ENCODE measurements at places on chromosomes 7 and 10.

DNA sequence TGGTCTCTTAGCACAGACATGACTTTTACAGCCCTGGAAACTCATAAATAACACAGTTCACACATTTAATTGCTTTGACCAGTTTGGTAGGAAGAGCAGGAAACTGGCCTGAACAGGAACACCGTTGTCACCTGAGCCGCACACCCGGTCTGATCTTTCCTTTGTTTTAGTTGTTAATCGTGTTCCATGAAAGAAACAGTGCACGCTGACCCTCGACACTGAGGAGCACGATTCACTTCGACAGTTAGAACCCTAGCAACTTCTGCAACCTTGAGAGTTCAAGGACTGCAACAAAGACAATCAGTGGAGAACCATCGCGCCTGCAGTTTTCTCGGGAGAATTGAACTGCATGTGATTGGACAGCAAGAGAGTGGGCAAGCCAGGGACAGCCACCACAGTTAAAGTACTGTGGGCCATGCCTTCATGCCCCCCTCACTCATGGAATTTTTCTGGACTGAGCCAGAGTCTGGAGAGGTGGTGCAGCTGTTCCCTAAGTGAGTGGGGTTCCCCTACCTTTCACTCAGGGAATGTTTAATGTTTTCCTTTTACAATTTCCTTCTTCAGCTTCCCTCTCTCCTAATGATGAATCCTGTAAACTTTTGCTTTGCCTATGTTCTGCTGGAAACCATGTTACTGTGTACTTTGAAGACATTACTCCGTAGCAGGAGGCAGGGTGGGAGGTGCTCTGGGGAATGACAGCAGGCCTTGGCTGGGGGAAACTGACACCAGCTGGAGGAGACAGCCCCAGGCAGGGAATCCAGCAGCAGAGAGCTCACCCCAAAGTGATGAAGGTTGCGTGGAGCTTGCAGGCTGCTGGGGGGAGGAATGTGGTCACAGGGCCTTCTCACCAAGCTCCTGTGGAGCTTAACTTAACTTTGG, 198.7 kb downstream of the ZNF438 start:
- no peak for DNase-seq

DNA sequence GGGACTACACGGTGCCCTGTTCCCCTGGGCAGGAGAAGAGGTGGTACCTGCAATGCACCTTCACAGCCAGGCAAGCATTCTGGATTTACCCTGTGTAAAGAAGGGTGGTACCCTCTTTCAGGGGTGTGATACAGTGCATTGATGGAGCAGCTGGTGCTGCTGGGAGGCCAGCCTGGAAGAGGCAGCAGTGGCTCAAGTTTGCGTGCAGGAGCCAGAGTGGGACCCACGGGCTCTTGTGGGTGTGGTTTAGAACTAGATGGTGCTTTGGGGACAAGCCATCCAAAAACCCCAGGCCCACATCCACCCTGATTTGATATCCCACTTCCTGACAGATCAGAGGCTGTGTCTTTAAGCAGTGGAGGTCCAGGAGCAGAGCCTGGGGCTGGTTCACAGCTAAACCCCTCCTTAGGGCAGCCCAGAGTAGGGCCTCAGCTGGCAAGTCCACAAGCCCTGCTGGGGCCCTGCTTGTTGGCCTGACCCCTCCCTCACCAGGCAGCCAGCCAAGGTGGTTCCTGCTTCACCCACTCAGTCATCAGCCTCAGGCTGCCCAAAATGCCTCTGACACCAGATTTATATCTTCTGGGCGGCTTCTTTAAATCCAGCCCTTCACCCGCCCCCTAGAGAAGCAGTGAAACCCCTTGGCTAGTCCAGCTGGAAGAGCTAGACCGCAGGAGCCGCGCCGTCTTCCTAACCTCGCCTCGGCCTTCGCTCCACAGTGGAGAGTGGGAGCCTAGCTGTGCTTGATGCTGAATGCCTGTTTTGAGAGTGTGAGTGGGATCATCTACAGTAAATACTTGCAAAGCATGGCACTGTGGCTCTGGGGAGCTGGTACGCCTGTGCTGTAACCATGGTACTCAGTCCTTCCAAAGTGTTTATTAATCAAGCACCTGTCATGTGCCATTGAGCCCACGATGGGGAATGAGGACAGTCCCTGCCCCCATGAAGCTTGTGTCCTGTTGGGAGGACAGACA, 1.4 kb upstream of the ASIC3 start:
- DNase-seq = no peak

DNA sequence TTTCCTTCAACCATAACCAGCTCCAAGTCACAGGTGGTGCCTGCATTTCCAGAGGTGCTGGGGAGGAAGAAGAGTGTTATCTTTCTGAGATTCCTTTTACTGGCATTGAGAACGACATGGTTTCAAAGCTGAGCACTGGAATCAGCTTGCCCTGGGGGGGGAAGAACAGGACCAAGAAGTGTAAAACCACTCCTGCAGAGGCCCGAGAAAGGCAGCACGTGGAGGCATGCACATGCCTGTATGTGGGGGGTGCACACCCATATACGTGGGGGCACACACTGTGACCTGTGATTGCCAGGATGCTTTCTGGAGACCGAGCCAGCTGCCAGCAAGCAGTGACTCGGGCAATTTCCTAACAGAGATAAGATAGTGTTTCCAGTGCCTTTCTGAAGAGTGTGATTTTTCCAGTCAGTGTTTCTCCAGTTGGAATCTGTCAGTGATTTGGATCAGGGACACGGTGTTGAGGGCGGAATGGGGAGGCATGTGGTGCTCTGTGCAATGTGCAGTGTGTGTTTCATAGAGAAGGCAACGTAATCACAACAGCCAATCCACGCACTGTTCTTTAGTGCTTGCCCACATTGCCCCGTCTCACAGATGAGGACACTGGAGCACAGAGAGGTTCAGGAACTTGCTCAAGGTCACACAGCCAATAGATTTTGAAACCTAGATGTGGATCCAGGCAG, 4.2 kb downstream of the LRRC27 start:
- DNase-seq = peak; percentile 36

- no peak for DNase-seq
Observed at GRCh38 chr10:63410633-63411032, 55.1 kb downstream of the JMJD1C start.

DNA sequence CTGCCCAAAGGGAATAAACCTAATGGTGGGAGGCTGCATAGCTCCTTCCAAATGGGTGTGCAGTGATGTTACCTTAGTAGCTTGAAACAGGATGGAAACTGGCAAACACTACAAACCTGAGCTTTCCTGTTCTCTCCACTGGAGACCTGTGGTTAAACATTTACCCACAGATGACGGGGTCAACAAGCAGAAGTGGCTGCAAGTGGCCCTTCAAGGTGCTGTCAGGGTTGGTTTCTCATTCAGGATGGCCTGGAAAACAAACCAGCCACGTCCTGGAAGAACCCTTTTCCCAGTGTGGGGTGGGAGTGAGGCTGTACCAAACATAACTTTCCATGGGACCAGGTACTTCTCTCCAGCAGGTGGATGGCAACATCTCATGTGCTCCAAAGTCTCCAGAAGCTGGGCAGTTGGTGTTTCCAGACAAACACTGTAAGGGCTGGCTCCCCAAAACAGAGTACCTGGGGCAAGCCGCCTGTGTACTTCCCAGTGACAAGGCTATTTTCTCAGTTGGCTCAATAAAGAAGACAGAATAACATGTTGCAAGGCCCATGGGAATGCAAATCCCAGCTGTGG, 67.5 kb downstream of the DNAJB9 start:
- no peak for DNase-seq

- DNase-seq = no peak
Observed at GRCh38 chr10:80474941-80475340, 20.8 kb downstream of the TSPAN14 start.

DNA sequence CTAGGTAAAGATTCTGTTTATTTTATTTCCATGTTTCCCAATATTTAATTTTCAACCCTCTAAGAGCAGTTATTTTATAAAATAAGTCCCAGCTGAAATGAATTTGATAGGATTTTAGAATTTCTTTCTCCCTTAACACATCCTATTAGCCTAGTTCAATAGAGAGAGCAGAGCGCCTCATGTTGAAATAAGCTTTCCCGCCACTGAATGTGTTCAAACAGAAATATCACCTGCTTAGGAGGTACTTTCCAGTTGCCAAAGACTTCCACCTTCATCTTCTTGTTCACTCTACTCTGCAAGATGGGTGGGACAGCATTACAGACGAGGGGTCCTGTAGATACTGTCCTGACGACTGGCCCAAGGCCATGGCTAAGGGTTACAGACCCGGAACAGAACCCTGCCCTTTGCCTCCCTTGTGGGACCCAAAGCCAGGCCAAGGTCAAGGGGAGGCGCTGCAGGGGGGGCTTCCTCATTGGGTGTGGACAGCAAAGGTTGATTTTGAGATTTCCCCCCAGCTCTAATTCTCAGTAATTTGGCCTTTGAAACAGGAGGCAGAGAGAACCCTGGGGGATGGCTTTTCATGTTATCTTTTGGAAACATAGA, 62.0 kb downstream of the PARP12 start:
- DNase-seq = no peak

GRCh38 chr7:33044401-33044718, 18.2 kb downstream of the NT5C3A start:
- DNase-seq = peak; percentile 62

GRCh38 chr7:15279640-15280039, 282.2 kb downstream of the AGMO start:
- no peak for DNase-seq
